ENCODE measurements at places on chromosomes 1 and 21.
A peak's percentile ranks its signal among the peaks of the same experiment; 100 is the strongest.

- DNase-seq = no peak
These were observed 339.3 kb upstream of the NR5A2 start for GRCh38 chr1:199688133-199688676.

DNA sequence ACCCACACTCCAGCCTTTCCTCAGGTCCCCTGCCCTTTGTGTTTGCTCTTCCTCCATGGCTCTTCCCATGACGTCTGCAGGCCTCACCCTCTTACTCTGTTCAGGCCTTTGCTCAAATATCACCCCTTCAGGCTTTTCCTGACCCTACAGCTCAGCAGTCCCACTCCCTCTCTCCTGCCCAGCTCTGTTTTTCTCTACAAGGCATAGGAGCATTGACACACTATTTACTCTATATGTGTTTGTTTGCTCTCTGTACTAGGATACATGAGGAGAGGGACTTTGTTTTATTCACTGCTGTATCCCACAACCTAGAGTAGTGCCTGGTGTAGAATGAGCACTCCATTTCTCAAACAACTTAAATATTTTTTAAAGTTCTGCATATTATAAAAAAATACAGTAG, 107.4 kb upstream of the COA6 start:
- no peak for DNase-seq

DNA sequence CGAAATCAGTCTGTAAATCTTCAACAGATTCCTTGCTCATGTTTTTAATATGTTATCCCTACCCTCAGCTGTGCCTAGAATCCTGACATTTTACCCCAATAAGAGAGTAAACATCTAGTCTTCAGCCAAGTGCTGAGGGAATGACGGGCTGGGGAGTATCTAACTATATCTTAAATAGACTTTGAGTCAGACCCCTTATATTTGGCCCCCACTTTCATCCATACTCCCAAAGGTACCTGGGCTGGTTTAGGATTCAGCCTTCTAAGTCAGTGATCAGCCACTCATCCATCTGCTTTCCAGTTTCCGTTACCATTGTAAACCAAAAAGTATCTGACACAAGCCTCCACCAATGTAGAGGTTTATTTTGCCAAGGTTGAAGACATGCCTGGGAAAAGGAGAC, 36.1 kb upstream of the CNIH3 start:
- no peak for DNase-seq

DNA sequence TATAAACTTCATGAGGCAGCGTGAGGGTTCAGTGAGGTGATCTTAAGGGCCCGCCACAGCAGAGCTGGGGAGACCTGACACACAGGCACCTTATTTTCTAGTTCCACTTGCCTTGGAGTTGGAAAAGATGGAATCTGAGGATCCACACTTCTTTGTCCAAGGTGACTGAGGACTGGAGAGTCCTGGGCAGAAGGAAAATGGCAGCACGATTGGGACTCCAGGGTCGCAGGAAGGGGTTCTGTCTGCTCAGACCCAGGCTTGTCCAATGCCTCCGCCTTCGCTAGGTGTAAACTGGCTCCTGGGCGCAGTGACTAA, 1.3 kb downstream of the GALE start:
- no peak for DNase-seq

GRCh38 chr1:172654535-172654934, 4.4 kb upstream of the FASLG start:
- DNase-seq = peak; percentile 17

- DNase-seq = no peak
These were observed 8.9 kb upstream of the PCBP3 start for GRCh38 chr21:45634511-45635183.

DNA sequence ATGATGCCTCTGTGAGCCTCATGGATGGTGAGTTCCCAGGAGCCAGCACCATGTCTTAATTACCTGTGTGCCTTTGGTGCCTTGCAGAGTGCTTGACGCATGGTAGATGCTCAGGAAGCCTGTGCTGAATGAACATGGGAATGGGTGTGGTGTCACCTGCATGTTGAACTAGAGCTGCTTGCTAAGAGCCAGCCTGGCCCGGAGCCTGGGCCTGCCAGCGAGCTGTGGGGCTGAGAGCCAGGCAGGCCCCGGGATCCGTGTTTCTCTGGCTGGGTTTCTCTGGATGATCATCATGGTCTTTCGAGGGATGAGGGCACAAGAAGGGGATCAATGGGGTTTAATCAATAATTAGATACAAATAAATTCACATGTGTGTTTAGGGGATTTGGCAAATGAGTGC, 6.7 kb upstream of the TEX35 start:
- no peak for DNase-seq

- no peak for DNase-seq
These were observed 369.7 kb downstream of the DPYD start for GRCh38 chr1:97551113-97551512.

GRCh38 chr1:186872291-186872690, 43.5 kb downstream of the PLA2G4A start:
- DNase-seq = no peak

DNA sequence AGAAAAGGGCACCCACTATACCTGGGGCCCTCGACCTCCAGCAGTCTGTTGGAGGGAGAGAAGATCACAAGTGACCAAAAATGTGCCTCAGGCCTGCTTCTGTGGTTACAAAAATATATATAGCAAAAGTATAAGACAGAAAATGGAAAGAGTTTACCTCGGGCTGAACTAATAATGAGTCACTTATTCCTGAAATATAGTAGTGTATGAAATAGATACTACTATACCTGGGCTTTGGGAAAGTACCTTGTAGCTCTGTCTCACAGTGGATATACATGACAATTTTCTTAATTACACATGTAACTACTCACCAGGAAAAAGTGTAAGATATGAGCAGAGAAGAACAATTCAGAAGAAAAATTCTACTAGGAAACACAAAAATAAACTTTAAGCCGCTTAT, 7.3 kb upstream of the APCS start:
- no peak for DNase-seq

DNA sequence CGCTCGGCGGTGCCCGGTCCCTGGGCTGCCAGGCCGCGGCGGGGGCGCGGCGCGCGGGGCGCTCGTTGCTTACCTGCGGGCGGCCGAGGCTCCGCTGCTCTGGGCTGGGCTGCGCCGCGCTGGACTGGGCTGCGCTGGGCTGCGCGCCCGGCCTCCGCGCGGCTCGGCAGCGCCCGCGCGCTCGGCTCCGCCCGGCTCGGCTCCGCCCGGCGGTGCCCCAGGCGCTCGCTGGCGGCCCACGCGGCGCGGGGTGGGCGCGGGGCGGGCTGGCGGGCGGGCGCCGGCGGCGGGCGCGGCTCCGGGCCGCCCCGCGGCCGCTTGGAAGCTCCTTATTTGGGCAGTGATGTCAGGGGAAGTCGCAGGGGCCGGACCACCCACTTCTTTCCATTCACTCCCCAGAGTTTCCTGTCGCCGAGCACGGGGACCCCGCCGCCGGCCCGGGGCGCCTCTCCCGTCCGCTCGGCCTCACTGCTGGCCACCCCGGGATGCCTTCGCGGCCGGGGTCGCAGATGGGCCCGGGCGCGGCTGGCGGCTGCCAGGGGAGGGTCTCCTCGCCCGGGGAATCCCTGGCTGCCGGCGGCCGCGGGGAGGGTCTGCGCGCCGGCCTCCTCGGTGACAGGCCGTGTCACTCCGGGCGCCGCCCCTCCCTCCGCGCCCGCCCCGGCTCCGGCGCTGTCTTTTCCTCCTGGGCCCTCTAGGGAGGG, 177.7 kb upstream of the EDN2 start:
- no peak for DNase-seq

- no peak for DNase-seq
These were observed 133.7 kb downstream of the DMRTA2 start for GRCh38 chr1:50289495-50289894.

- DNase-seq = no peak
These were observed 39.4 kb downstream of the CAPN2 start for GRCh38 chr1:223751696-223752095.

- no peak for DNase-seq
These were observed 8.3 kb upstream of the ZC3H11B start for GRCh38 chr1:219621047-219621786.

GRCh38 chr1:152107984-152108881, 7.0 kb downstream of the TCHH start:
- DNase-seq = peak; percentile 5
